Sigmoid colon (tissue), 7 donors: ENCODE measurements at places on chromosomes 4 and X. TPM values are rescaled to one million over a fixed set of nuclear protein-coding genes. Genes with fewer than 3 reads are reported as not detected.

- no peak for DNase-seq
These were observed at the start of gene HS6ST2 for GRCh38 chrX:132958091-132958703. TSS of gene HS6ST2 (minus strand) at chrX:132958629.

GRCh38 chr4:152678841-152679240, 956 bp downstream of the TMEM154 start:
- no peak for DNase-seq

GRCh38 chrX:94576367-94577004, 902.5 kb downstream of the FAM133A start:
- no peak for DNase-seq

DNA sequence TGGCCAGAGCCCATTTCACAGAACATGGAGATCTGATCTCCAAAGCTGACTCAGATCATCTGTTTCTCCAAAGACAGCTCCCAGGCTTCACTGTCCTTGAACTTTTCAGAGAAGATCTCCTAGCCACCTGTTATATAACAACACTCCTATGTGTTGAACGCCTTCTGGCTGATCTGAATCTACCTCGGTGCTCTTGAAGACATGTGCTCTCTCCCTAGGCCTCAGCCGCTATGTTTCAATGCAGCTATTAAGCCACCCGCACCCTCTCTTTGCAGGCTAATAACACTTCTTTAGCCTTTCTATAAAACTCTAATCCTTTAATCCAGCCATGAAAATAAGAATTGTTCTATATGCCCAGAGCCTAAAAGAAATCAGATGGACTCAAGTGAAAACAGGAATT, 34.9 kb downstream of the SEL1L3 start:
- DNase-seq: no peak

- DNase-seq: no peak
These were observed 27.7 kb downstream of the DMP1 start for GRCh38 chr4:87677731-87678130.

GRCh38 chr4:138251938-138252337, 9.8 kb upstream of the SLC7A11 start:
- no peak for DNase-seq

Gene HPSE
- total RNA-seq: 0.54 TPM

Gene CT55
- total RNA-seq: not detected

Gene CT45A3
- total RNA-seq: not detected

Gene MAGEE2
- total RNA-seq: 0.36 TPM
